ENCODE measurements at places on chromosomes 7 and 10. TPM values are rescaled to one million over a fixed set of nuclear protein-coding genes. Genes with fewer than 3 reads are reported as not detected.
A peak's percentile ranks its signal among the peaks of the same experiment; 100 is the strongest.

GRCh38 chr10:106158241-106158640 is 1006.3 kb downstream of the SORCS1 start:
- DNase-seq, result no peak
- no peaks in the 10 kb centered on the region for H3K36me3 ChIP-seq
- H3K27me3 ChIP-seq, result no peaks in the 10 kb centered on the region

- no peaks in the 10 kb centered on the region for H3K4me1 ChIP-seq
- H3K4me3 ChIP-seq, result no peak overlapping the region
- H3K27ac ChIP-seq, result no peak overlapping the region
- DNase-seq, result no peak
- H3K36me3 ChIP-seq, result no peaks in the 10 kb centered on the region
These were observed 10.9 kb downstream of the C10orf71 start for GRCh38 chr10:49309691-49310411.

DNA sequence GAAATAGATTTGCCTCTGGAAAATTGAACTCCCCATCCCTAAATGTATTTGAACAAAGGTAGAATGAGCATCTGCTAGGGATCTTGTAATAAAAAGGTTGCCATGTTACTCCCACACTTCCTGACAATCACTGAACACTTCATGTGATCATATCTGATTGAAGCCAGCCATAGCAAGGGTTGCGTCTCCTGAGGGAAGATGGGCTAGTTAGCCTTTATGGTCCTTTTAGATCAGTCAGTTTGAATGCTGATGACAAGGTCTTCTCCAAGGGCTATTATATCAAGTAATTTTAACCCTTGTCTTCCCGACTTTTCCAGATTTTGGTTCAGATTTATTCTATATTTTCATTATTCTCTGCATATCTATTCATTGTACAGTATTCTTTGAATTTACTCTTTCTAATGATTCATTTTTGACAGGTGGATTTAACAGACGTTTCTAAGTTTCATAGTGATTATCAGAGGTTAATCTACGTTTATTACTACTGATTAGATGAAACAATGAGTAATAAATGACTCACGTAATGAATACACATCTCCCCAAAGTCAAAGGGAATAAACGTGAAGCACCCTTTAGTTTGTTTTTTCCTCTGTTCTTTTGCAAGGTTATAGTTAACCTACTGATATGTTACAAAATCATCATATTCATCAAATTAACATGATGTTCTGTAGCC is 28.1 kb downstream of the CSGALNACT2 start:
- no peak overlapping the region for H3K27ac ChIP-seq
- H3K4me1 ChIP-seq, result no peaks in the 10 kb centered on the region
- no peaks in the 10 kb centered on the region for H3K36me3 ChIP-seq
- DNase-seq, result no peak
- H3K27me3 ChIP-seq, result no peaks in the 10 kb centered on the region

- H3K27me3 ChIP-seq, result no peaks in the 10 kb centered on the region
- no peaks in the 10 kb centered on the region for H3K4me1 ChIP-seq
- no peak for DNase-seq
- H3K27ac ChIP-seq, result no peak overlapping the region
These were observed 566.3 kb downstream of the GRM8 start for GRCh38 chr7:126686474-126686873.

DNA sequence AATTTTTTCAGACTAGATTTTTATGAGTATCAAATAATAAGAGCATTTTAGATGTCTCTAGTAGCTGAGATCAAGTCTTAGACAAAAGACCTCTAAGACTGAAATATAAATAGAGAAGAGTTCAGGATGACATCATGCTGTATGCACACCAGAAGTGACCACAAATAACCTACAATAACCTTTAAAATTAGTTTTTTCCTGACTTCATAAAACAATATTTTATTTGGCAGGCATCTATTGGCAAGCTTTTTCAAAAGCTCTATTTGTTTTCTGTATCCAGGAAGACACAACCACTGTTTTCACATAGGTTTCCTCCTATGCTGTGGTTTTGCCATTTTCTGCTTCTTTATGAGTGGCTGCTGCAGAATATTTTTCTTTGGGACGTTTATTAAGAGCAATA is 359.1 kb downstream of the CRPPA start:
- no peaks in the 10 kb centered on the region for H3K27me3 ChIP-seq
- no peak overlapping the region for H3K27ac ChIP-seq
- H3K4me1 ChIP-seq, result peaks cover 5% of the 10 kb centered on the region
- no peak overlapping the region for H3K4me3 ChIP-seq
- no peaks in the 10 kb centered on the region for H3K36me3 ChIP-seq
- DNase-seq, result no peak

- H3K4me3 ChIP-seq, result no peak overlapping the region
- DNase-seq, result no peak
- peaks cover 58% of the 10 kb centered on the region for H3K4me1 ChIP-seq
- H3K27ac ChIP-seq, result peak overlapping the region; percentile 32
- H3K27me3 ChIP-seq, result no peaks in the 10 kb centered on the region
These were observed 126.5 kb upstream of the JCAD start for GRCh38 chr10:30185916-30186315.

GRCh38 chr10:77513781-77514331 is 123.8 kb downstream of the KCNMA1 start:
- no peaks in the 10 kb centered on the region for H3K27me3 ChIP-seq
- peak overlapping the region; percentile 9 for H3K27ac ChIP-seq
- H3K4me1 ChIP-seq, result peaks cover 35% of the 10 kb centered on the region
- H3K4me3 ChIP-seq, result no peak overlapping the region
- peak; percentile 75 for DNase-seq

DNA sequence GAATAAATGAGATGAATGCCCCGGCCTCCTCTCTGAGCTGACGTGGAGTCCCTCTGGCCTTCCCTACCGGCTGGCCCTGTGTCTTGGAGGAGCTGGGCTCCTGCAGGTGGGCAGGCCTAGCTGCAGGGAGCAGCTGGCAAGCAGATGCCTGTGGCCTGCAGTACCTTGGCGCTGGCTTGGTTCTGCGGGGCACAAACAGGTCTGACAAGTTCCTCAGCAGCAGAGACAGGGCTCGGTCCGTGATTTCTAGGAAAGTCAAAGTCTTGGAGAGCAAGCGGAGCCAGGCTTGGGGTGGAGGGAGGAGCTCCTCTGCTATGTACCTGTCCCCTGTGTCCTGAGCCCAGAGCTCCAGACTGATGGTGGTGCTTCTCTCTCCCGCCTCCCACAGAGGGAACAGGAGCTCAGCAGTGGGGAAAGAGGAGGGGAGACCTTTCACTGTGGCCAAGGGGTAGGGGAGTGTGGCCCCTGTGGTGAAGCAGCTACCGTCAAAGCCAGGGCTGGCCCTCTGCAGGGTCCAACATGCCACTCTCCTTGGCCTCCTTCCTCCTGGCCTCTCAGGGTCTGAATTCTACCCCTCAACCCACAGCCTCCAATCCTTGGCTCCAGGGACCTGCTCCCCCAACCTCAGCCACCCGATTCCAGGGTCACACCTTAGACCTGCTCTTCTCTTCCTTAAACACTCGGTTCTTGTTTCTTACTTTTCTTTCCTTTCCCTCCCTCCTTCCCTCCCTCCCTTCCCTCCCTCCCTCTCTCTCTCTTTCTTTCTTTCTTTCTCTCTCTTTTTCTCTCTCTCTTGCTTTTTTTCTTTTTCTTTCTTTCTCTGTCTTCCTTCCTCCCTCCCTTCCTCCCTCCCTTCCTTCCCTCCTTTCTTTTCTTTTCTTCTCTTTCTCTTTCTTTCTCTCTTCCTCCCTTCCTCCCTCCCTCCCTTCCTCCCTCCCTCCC is 20.1 kb downstream of the MYL10 start:
- no peak overlapping the region for H3K27ac ChIP-seq
- peak; percentile 66 for DNase-seq
- H3K4me3 ChIP-seq, result no peak overlapping the region

GRCh38 chr10:62719061-62719460 is 85.5 kb upstream of the ADO start:
- no peak overlapping the region for H3K4me3 ChIP-seq
- no peak for DNase-seq
- H3K36me3 ChIP-seq, result no peaks in the 10 kb centered on the region
- H3K4me1 ChIP-seq, result no peaks in the 10 kb centered on the region
- H3K27ac ChIP-seq, result no peak overlapping the region

Gene MPP7
- 6.8 TPM for polyA plus RNA-seq

Gene CACNB2
- 5.3 TPM for polyA plus RNA-seq

Gene INHBA
- polyA plus RNA-seq, result 9.4 TPM

Gene MMP21
- polyA plus RNA-seq, result 0.22 TPM

Gene HOXA13
- 6.2 TPM for polyA plus RNA-seq

Measured in hepatocyte (in vitro differentiated cells).